GM23248 (cell line): ENCODE measurements at places on chromosomes 11 and 22. TPM values are rescaled to one million over a fixed set of nuclear protein-coding genes. Genes with fewer than 3 reads are reported as not detected.

GRCh38 chr11:111417766-111418435, 38.8 kb upstream of the POU2AF1 start:
- DNase-seq, result peak; percentile 48

GRCh38 chr11:83004746-83005556, 66.7 kb downstream of the RAB30 start:
- no peak for DNase-seq

The LRRC4C gene
- not detected in 2 replicates for total RNA-seq

- no peak for DNase-seq
These were observed 467.7 kb upstream of the FAT3 start for GRCh38 chr11:91756829-91757480.

The TMEM80 gene
- total RNA-seq, result 27.0 and 37.3 TPM in 2 replicates

The ADAMTS8 gene
- total RNA-seq, result under 0.01 and 0.63 TPM in 2 replicates

DNA sequence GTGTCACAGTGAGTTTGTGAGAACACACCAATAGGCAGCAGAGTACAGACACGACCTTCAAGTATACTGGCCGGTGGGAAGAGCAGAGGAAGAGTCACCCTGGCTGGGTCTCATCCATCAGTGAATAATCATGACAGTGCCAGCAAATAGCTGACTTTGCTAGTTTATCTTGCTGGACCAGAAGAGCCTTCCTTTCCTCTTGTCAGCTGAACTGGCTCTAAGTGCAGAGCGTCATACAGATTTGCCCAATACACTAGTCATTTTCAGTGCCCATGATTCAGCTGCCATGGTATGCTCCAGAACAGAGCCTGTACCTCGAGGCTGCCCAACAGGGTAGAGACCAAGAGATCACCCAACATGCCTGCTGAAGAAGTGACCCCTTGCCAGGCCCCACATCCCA, 82.9 kb upstream of the TBCEL start:
- DNase-seq, result peak; percentile 19

The PNPLA3 gene
- total RNA-seq, result 0.13 and 0.54 TPM in 2 replicates

The PGM2L1 gene
- total RNA-seq, result 4.6 and 5.2 TPM in 2 replicates

GRCh38 chr11:119501777-119502405, 78.9 kb upstream of the THY1 start:
- no peak for DNase-seq

- DNase-seq, result no peak
These were observed 45.6 kb downstream of the TPCN2 start for GRCh38 chr11:69094111-69094914.

- DNase-seq, result peak; percentile 39
These were observed 60.6 kb upstream of the BLID start for GRCh38 chr11:122176651-122177050.

GRCh38 chr22:17436981-17437412, 67.7 kb downstream of the CECR2 start:
- DNase-seq, result no peak

The LIPT2 gene
- 2.1 and 2.4 TPM in 2 replicates for total RNA-seq

GRCh38 chr11:59355226-59355625, 3.5 kb upstream of the OR5AN1 start:
- no peak for DNase-seq

DNA sequence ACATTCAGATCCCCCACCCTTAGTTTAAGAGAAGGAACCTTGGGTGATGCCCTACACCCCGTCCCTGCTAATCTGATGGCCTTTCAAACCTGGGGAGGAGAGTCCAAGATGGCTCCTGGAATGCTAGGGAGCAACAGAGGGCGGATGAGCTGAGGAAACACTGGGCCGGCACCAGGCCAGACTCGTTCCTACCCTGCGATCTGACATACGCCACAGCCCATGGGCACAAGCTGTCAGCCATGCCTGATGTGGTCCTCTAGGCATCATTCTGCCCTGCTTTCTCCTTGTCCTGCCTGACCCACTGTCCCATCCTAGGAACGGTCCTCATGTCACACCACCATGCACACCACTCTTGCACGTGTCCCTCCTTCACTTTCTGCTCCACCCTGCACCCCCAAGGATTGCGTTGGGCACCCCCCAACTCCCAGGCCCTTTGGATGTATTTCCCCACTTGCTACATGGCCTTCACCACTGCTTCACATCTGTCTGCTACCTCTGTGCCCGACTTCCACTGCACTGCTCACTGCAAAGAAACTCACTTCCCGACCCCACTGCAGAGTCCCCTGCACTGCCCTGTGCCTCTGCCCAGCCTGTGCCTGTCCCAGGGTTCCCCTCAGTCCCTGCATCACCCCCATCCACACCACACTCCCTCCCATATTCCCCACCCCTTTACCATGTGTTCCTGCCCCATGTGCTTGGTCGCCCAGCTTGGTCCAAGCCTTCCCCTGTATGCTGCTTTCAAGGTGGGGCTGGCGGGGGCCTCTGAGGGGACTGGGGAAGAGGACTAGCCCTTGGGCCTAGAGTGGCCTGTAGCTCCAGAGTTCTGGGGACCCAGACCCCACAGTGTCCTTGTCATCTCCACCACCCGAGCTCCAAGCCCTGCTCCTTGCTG, 29.2 kb downstream of the USP35 start:
- DNase-seq, result no peak

GRCh38 chr22:45051946-45052345, 42.1 kb upstream of the PHF21B start:
- DNase-seq, result no peak

- no peak for DNase-seq
These were observed 171.2 kb downstream of the OPCML start for GRCh38 chr11:133360860-133361688.

- peak; percentile 66 for DNase-seq
These were observed 264.6 kb upstream of the PLET1 start for GRCh38 chr11:112525270-112525669.

DNA sequence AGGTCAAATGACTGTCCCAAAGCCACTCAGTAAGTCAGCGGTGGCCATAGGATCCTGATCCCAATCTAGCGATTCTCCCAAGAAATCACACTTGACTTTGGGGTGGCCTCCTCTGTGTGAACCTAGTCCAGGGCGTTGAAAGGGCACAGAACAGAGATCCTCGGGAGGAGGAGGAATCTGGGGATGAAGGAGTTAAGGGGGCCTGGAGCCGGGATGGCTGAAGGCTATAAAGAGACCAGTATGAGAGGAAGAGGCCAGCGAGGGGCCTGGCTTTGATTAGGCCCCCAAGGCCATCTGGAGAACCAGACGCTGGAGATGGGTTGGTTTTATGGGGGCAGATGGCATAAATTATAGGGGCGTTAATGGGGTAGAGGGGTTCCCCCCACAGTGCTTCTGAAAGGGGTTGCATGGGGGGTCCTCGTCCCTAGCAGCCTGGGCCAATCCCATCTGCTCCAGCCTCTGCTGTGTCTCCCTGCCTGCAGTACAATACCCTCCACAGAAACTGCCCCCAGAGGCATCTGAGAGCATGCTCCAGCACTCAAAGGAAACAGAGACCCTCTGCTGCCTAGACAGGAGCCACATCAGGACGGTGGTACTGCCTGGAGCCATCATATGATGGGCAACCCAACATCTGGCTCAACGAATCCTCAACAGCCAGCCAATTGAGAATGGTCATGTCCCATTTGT, 35.2 kb upstream of the TRIM29 start:
- no peak for DNase-seq

The GLB1L2 gene
- total RNA-seq, result not detected in 2 replicates

The MS4A6A gene
- not detected in 2 replicates for total RNA-seq

GRCh38 chr11:792873-793272, 3.0 kb upstream of the CEND1 start:
- no peak for DNase-seq

DNA sequence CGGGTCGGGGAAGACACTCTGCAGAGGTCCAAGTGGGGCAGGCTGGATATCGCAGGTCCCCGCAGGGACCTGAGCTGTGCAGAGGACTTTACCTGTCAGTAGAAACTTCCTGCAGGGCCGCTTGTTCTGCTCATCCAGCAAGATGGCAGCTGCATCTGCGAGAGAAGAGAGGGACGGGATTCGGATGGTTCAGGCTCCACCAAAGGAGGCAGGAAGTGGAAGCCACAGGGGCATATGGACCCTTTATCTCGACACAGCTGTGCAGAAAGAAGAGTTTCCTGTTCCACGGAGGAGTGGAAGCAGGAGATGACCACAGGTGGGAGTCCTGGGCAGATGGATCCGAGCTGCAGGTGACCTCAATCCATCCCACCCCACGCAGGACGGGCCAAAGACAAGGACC, 22.5 kb downstream of the CABP7 start:
- DNase-seq, result no peak

DNA sequence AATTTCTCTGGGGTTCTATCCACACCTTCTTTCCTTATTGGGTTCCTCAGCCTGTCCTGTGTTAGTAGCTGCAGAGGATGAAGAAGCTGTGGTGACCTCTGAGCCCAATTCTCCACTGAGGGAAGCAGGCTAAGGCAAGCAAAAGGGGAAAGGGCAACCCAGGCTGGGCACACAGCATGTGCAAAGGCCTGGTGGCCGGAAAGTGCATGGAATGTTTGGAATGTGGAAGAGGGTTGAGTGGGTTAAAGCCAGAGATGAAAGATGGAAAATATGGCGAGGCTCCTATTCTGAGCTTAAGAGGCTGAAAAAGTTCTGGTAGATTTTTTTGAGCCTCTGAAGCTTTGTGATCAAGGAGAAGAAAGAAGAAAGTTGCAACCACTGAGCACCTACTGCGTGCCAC, 247.1 kb downstream of the MIAT start:
- no peak for DNase-seq

DNA sequence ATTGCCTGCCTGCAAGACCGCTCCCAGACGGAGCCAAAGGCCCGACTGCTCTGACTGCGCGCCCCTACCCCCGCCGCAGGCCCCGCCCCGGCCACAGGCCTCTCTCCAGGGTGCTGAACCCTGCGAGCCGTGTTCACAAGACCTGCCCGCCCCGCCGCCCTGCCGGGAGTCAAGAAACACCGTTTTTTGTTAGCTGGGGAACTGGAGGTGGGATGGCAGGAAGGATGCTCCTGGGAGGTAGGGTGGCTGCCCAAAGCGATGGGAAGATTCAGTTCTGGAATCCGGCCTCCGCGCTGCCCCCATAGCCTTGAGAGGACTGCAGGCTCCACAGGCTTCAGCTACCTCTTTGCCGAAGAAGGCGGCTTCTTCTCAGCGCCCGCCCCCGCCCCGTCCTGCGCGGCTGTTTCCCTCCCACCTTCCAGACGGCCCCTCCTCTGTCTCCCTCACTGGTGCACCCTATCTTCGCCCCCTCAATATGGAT, 2.7 kb upstream of the PDE2A start:
- DNase-seq, result peak; percentile 73

The SULT4A1 gene
- total RNA-seq, result not detected in 2 replicates

The PGA5 gene
- not detected in 2 replicates for total RNA-seq

GRCh38 chr22:26259510-26259909, 90.2 kb downstream of the SEZ6L start:
- peak; percentile 43 for DNase-seq

- DNase-seq, result peak; percentile 38
These were observed 12.4 kb downstream of the FGF19 start for GRCh38 chr11:69691463-69691862.

DNA sequence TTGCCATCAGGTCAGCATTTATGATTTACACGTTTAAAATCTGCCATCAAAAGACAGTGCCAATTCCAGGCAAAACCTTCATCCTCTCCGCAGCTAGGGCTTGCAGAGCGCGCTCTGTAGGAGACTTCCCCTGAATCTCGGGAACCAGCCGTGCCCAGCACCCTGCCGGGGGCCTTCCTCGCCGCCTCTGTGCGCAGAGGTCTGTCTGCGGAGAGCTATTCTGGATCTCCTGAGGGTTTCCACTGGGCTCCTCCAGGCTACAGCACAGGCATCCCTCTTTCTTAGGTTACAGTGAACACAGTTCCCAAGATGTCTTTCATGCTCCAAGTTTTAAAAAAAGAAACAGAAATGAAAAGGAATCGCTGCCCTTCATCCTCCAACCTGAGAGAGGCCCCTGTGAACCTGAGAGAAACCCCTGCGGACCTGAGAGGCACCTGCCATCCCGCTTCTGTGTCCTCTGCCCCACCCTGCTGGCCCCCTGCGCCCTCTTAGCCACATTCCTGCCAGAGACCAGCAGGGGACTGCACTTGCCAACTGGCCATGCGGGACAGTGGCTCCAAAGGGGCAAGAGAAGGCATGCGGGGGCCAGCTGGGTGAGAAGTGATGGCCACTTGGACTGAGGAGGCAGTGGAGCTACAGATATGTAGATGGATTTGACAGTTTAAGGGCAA, 16.1 kb downstream of the TP53AIP1 start:
- DNase-seq, result no peak

GRCh38 chr11:2383852-2384804, 7.0 kb downstream of the CD81 start:
- DNase-seq, result peak; percentile 39

The TRIM49 gene
- total RNA-seq, result not detected in 2 replicates

- DNase-seq, result no peak
These were observed 804.0 kb downstream of the TBC1D22A start for GRCh38 chr22:47566491-47566890.

- peak; percentile 53 for DNase-seq
These were observed 565.9 kb downstream of the ETS1 start for GRCh38 chr11:128021349-128022006.
